ENCODE measurements at places on chromosomes 13 and 19.
A peak's percentile ranks its signal among the peaks of the same experiment; 100 is the strongest.

DNA sequence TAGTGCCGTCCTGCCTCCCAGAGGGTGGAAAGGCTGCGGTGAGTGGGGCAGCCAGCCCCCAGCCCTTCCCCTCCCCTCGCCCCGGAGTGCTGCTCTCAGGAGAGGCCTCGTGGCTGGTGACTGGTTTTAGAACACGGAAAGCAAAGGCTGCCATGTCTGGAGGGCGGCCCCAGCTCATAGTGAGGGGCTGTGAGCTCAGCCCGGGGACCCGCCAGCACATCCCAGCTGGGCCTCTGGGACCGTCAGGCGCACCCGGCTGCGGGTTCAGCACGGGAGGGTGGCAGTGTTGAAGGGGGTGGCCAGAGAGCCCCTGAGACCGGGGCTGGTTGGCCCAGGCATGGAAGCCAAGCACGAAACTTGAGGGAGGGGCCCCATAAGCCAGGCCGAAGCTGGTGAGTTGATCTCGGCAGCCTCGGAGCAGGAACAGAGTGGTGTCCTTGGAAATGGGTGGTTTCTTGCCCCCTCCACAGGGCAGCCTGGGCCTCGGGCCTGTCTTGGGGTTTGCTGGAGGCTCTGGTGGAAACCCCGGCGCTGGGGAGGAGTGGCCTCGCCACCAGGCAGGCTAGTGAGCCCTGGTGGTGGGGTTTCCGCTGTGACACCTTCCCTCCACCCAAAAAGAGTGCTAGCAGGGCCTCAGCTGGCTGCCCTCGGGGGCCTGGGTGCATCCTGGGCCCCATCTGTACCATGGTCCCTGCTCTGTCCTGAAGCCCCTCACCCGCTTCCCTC, 157.7 kb downstream of the KDM4B start:
- no peak for DNase-seq

GRCh38 chr19:4371247-4372164, 28.1 kb downstream of the MPND start:
- DNase-seq: no peak

- DNase-seq: no peak
Measured at GRCh38 chr13:112104881-112105234, 37.9 kb downstream of the SOX1 start.

DNA sequence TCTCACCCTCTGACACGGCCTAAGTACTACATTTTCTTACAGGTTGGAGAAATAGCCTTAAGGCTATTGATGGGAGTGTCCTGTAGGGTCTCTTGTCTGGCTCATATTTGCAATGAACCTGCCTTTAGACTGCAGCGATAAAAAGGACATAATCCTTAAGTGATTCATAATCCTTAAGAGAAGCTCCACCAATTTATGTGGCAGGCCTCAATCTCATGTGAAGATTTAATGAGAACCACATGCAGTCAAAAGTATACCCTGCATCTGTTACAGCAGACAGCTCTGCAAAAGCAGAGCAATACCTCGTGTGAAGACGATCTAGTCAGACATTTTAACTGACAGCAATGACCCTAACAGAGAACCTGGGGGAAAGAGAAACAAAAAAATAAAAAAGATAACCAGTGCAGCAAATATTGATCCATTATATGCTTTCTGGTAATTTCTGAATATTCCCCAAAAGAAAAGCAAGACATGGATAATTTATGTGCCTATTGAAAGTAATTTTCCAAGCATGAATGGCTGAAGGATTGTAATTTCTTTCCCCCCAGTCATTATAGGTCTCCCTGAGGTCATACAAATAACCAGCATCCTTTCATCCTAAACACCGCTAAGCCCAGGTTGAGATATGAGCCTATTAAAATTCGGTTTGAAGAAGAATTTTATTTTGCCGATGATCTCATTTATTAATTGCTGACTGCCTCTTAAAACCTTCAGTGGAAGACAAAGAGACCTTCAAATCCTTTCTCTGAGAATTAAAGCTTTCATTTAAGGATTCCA, 321.8 kb upstream of the NBEA start:
- DNase-seq: no peak

GRCh38 chr13:50783717-50784290, 59.7 kb downstream of the DLEU7 start:
- DNase-seq: no peak

DNA sequence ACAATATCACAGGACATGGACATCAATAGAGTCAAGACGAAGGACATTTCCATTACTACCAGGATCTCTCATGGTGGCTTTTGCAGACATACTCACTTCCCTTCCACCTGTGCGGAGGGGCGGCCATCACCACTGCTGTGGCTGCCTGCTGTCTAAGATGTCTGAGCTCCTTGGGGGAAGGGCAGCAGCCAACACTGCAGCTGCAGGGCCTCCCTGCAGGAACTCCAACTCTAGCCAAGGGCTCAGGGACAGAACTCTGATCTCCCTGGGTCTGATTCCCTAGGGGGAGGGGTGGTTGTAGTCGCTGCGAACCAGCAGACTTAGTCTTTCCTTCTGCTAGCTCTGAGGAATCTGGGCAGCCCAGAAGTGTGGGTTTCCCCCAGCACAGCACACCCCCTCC, 78.9 kb upstream of the ANKRD10 start:
- DNase-seq: no peak

GRCh38 chr19:39342647-39343305, 555 bp downstream of the SAMD4B start:
- DNase-seq: no peak

- DNase-seq: no peak
Measured at GRCh38 chr13:51802631-51803418, 1.1 kb downstream of the DHRS12 start.

DNA sequence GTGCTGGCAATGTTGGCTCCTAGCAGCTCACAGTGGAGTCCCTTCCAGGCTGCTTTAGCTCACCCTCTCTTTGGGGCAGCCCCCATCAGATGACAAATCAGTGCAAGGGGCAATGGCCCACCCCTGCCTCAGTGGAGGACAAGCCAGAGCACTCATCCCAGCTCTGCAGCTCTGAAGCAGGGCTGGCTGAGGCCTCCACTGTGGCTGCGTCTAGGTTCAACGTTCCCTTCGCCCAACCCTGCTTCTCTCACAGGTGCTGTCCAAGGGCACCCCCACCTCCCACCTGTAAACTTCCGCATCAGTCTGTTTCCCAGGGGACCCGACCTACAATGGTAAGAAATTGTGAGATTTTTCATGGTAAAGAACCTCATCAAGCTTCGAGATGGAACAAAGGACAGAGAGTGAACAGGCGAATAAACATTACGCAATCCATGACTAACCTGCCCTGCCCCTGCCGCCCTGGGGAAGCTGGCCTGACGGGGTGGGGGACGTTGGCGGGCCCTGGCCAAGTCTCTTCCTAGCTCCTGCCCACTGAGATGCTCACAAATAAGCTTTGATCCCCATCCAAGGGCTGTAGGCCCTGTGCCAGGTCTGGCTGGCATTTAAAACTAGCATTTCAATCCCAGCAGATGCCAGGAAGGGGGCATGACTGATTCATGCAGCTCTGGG, 40.5 kb downstream of the DZIP1 start:
- peak; percentile 67 for DNase-seq
